GM23338 (cell line): ENCODE measurements at places on chromosomes 12 and 14. TPM values are rescaled to one million over a fixed set of nuclear protein-coding genes. Genes with fewer than 3 reads are reported as not detected.

PIANP gene
- 2.0 and 2.2 TPM in 2 replicates for total RNA-seq

- H3K36me3 ChIP-seq: no peaks in the 10 kb centered on the region
- no peaks in the 10 kb centered on the region for H3K27me3 ChIP-seq
- DNase-seq: no peak
- no peak overlapping the region for H3K27ac ChIP-seq
- no peaks in the 10 kb centered on the region for H3K4me1 ChIP-seq
Measured at GRCh38 chr14:99078426-99078825, 193.6 kb downstream of the BCL11B start.

DNA sequence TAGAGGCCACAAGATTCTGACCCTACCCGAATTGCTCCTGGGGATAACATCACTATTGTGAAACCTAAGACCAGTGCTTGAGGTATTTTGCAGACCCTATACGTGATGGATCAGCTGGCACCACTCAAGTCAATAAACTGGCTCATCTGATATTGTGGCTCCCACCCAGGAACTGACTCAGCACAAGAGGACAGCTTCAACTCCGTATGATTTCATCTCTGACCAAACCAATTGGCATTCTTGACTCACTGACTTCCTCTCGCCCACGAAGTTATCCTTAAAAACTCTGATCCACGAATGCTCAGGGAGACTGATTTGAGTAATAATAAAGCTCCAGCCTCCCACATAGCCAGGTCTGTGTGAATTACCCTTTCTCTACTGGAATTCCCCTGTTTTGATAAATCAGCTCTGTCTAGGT, 1036.1 kb upstream of the TMEM132C start:
- H3K27ac ChIP-seq: no peak overlapping the region
- no peaks in the 10 kb centered on the region for H3K27me3 ChIP-seq
- no peak overlapping the region for H3K4me3 ChIP-seq

DNA sequence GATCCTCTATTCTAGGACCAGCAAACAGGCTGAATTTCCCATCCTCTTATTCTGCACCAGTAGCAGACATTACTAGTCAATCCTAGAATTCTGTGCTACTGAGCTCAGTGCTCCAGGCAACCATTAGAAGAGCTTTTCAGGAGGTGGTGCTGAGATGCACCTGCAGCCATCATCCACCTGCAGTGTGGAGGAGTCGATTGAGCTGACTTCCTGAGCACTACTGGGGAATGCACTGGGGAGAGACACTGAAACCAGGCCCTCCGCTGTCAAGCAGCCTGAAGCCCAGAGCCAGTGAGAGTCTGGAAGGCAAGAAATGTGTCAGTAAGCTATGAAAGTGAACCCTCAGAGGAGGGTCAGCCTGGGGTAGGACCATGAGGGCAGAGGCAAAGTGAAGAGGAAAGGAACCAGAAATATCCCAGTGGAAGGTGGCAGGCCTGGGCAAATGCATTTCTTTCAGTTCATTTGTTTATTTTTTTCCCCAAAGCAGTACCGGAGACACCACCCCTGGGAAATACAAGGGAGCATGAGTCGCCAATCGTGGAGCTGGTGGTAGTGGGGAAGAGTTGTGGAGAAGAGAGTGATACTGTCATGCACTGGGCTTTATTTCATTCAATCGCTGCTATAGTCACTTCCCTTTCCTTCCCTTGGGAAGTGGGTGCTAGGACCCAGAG, 23.0 kb upstream of the SERPINA4 start:
- H3K27me3 ChIP-seq: no peaks in the 10 kb centered on the region
- H3K4me1 ChIP-seq: no peaks in the 10 kb centered on the region
- H3K4me3 ChIP-seq: no peak overlapping the region
- H3K36me3 ChIP-seq: no peaks in the 10 kb centered on the region
- no peak overlapping the region for H3K27ac ChIP-seq

GRCh38 chr14:73745571-73746519, 31.7 kb upstream of the PNMA1 start:
- H3K4me1 ChIP-seq: peaks cover 38% of the 10 kb centered on the region
- H3K36me3 ChIP-seq: no peaks in the 10 kb centered on the region

DNA sequence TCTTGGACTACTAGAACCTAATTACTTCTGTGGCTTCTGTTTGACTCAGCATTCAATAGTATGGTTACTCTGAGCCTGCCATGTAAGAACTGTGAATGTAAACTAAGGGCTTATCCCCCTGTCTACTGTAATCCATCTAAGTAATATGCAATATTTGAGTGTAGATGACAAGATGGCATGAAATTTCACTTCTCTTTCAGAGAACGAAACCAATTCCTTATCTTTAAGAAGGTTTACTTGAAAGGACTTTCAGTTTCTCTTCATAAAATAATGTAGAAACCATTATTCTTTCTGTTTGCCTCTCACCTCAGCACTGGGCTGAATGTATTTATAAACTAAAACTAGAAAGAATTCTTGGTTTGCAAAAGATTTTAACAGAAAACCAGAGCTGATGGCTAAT, 60.4 kb upstream of the ARID2 start:
- no peak for DNase-seq
- peaks cover 2% of the 10 kb centered on the region; the same call in 1 of the 2 replicates for H3K4me1 ChIP-seq
- no peak overlapping the region for H3K4me3 ChIP-seq

RNASE12 gene
- not detected in 2 replicates for total RNA-seq

PPFIA2 gene
- 5.9 and 7.2 TPM in 2 replicates for total RNA-seq

GRCh38 chr14:104112113-104112505, 26.3 kb upstream of the KIF26A start:
- no peaks in the 10 kb centered on the region for H3K36me3 ChIP-seq
- H3K4me1 ChIP-seq: no peaks in the 10 kb centered on the region; the same call in 1 of the 2 replicates
